ENCODE measurements at places on chromosomes 6 and 20. TPM values are rescaled to one million over a fixed set of nuclear protein-coding genes. Genes with fewer than 3 reads are reported as not detected.

DNA sequence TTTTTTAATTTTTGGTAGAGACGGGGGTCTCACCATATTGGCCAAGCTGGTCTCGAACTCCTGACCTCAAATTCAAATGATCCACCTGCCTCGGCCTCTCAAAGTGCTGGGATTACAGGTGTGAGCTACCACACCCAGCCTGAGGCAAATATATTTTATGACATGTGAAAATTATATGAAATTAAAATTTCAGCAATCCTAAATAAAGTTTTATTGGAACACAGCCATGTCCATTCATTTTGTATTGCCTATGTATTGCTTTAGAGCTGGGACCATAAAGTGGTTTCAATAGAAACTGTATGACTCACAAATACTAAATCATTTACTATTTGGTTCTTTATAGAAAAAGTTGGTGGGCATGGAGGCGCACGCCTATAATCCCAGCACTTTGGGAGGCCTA is 32.0 kb upstream of the GCM1 start:
- DNase-seq = no peak

The LCA5 gene
- total RNA-seq = 0.81 TPM

DNA sequence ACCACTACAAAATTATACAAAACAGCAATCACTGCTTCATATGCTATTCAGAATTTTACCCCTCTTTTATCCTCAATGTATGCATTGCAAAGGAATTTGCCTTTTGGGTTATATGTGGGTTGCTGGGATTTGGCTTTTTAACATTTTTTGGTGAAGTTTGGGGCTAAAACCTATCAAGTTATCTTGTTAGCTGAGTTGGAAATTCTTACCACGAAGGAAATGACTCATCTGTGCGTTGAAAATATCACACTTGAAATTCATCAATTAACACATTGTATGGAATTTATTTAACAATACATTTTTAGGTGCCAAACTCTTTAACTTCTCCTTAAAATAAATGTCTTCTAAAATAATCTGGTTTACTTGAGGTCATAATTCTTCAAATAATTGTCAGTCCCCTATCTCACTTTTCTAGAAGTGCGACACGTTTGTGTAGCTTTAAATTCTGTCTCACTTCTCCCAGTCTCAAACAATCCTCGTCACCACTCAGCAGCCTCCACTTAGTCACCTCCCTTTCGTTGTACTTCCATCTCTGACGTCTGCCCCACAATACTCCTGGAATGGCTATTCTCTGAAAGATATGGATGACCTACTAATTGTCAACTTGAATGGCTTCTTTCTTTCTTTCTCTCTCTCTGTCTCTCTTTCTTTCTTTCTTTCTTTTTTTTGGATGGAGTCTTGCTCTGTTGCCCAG is 88.5 kb downstream of the PHACTR1 start:
- DNase-seq = no peak

DNA sequence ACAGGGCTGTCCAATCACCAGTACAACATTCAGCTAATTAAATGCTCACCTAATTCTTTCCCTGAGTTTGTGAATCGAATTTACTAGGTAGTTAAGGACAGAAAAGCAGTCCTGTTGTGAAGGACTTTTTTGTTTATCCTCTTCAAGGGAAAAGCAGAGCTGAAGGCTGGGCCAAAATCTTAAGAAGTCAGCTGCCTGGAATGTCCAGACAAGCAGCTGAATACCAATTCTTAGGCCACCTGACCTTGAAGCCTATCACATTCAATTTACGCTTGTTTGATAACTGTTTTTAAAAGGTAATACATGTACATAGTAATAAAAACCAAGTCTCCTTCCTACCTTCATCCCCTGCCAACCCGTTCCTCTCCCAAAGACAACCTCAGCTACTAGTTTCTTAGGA is 56.4 kb downstream of the UQCC1 start:
- DNase-seq = no peak

The CD109 gene
- total RNA-seq = 22.1 TPM

- DNase-seq = no peak
Observed at GRCh38 chr6:168214586-168215104, 104.9 kb downstream of the DACT2 start.

DNA sequence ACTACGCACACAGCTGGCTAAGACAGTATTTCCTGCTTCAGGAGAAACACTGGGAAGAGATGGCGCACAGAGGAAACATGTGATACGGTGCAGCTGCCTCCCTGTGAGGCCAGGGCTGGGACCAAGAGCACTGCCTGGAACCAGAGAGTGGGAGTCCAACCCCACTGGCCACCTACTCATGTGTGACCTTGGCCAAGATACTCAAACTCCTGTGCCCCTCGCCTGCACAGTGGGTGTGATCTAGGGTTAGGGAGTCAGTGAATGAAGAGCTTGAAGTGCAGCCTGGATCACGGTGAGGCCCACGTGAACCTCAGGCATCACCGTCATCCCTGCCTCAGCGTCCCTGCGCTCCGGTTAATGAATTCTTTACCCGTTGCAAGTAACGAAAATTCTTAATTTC is 41.7 kb upstream of the MPC1 start:
- no peak for DNase-seq

GRCh38 chr20:37598100-37598543 is 70.4 kb upstream of the BLCAP start:
- DNase-seq = no peak

The PMEPA1 gene
- 1.9 TPM for total RNA-seq

The MLIP gene
- not detected for total RNA-seq

The CLPSL2 gene
- total RNA-seq = not detected

The SYNDIG1 gene
- under 0.01 TPM for total RNA-seq

DNA sequence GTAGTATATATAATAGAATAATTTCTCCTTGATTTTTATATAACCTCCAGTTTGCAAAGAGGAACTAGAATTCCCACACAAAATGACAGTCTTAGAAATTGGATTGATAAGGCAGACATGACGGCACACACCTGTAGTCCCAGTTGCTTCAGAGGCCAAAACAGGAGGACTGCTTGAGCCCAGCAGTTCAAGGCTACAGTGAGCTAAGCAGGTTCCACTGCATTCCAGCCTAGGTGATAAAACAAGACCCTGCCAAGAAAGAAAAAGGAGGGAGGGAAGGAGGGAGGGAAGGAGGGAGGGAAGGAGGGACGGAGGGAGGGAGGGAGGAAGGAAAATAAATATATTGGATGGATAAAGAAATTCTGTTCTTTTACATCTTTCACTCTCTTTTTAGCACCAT is 77.6 kb upstream of the SASH1 start:
- DNase-seq = no peak

DNA sequence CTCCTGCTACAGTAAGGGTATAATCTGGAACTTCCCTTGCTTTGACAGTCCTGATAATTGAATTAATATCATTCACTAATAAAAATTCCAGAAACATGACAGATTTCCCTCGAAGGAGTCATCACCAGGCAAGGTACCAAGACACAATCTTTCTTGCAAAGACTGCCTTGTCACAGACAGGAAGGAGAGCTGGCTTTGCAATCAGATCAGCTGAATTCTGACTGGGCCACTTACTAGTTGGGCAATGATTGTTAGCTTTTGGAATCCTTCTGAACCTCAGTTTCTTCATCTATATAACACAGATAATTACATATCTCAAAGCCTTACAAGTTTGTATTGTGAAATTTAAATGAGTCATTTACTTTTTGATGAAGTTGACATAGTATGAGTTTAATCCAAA is 344.2 kb downstream of the RFPL4B start:
- DNase-seq = no peak

The ZSCAN23 gene
- 2.2 TPM for total RNA-seq

DNA sequence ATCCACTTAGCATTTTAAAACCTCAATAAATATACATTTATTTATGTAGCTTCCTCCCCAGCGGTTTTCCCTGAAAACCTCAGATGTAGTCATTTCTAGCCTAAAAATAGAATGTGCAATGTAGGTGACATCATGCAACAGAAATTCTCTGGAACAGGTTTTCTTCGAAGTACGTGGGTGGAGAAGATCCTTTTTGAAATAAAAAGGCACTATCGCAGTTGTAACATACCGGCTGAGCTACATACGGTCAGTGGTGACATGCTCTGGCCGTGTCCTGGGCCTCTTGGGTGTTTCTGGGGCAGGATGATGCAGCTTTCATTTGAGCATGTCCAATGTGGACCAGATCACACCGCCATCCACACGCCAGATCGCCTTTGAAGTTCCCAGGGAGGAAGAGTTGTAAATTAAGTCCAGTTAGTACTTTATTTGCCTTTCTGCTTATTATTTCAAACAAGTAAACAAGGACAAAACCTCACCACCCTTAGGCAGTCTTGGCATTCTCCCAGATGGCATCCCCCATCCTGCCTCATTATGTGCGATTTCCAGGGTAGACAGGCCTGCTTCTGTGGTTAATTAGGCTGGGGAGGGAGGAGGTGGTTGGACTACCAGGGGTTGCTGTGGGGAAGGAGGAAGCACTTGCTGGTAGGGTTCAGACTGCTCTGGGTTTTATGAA is 109.5 kb upstream of the CLDN20 start:
- DNase-seq = no peak

The PKIB gene
- not detected for total RNA-seq

GRCh38 chr6:109794201-109794923 is 103.3 kb downstream of the FIG4 start:
- DNase-seq = no peak

GRCh38 chr6:42292004-42292740 is 74.5 kb upstream of the MRPS10 start:
- DNase-seq = no peak

GRCh38 chr6:76856065-76856464 is 607.2 kb downstream of the HTR1B start:
- no peak for DNase-seq

The MAP3K7 gene
- 12.9 TPM for total RNA-seq

DNA sequence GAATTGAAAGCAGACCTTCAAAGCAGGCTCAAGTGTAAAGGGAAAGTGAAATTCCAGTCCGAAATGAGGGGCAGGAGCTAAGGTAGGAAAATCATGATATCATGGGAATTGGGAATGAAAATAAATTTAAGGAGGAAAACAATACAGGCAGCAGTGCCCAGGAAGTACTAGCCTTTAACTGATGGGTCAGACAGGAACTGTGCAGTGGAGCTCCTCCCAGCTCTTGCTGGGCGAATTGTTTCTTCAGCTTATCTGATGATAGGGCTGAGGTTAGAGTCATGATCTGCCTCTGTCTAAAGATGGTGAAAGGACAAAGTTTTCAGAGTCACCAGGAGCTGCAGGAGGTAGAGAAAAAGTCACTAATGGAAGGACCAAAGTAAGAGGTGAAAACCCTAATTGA is 457.9 kb upstream of the PTCHD4 start:
- DNase-seq = no peak

GRCh38 chr6:12613811-12614210 is 102.8 kb upstream of the PHACTR1 start:
- no peak for DNase-seq

- DNase-seq = peak; percentile 93
Observed at GRCh38 chr20:34312544-34313217, 9.5 kb upstream of the AHCY start.

The VSTM2L gene
- not detected for total RNA-seq

- DNase-seq = no peak
Observed at GRCh38 chr6:14440215-14440910, 322.8 kb downstream of the CD83 start.

The HLA-DRA gene
- total RNA-seq = 969 TPM

DNA sequence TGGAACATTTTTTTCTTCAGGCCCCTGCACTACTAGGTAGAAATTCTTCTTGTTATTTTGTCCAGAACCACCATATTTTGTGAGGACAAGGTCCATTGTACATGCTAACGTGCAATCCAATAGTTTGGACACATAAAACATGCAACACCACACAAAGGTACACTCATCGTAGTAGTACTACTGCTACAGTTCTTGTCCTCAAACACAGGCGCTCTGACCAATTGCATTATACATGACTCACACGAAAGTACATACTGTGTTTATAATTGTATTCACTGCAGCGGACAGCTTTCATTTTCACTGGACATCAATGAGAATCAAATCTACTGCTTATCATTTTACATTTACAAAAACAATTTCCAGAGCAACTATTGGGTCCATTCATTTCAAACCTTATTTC is 15.3 kb upstream of the SMLR1 start:
- no peak for DNase-seq

DNA sequence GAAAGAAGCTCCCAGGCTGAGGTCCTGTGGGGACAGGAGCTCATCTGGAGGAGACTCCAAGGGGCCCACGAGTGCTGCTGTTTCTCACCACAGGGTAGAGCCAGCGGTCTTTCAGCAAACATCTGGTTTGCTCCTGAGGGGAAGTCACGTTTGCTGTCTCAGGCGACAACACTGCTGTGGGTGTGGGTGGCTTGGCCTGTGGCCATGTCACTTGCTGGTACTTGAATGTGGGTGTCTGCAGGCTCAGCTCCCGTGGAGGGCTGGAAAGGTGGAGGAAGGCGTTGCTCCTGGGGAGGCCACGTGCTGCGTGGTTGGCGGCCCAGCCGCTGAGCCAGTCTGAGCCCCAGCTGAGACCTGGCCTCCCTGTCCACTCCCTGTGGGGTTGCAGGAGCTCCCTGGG is 52.8 kb upstream of the MPC1 start:
- no peak for DNase-seq

GRCh38 chr6:108903796-108904195 is 55.6 kb downstream of the ARMC2 start:
- no peak for DNase-seq

GRCh38 chr6:56024931-56025330 is 149.5 kb upstream of the BMP5 start:
- DNase-seq = no peak

- DNase-seq = no peak
Observed at GRCh38 chr6:147298461-147298860, 94.2 kb downstream of the STXBP5 start.

The AGER gene
- total RNA-seq = 0.81 TPM

DNA sequence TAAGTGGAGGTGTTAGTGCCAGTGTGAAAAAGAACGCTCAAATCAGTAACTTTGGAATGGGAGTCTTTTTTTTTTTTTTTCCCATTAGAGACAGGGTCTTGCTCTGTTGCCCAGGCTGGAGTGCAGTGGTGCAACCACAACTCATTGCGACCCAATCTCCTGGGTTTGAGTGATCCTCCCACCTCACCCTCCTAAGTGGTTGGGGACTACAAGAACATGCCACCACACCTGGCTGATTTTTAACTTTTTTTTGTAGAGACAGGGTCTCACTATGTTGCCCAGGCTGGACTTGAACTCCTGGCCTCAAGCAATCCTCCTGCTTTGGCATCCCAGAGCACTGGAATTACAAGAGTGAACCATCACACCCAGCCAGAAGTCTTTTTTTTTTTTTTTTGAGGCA is 19.7 kb downstream of the LATS1 start:
- DNase-seq = no peak

DNA sequence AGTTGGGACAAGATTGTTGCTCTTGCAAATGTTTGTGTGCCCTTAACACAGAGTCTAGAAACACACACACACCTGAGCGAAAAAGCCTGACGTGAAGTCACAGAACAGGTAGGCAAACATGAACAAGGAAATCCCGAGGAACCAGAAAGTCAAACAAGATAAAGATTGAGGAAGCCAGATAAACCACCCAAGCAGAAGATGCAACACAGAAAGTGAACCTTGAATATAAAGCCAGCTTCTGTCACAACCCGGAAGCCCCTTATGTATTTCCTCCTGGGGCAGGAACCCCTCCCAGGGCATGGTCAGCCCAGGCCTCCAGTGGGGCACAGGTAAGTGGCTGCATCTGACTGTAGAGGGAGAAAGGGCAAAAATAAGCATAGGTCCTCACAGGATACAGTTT is 158.2 kb upstream of the SUPT3H start:
- peak; percentile 27 for DNase-seq

Measured in hematopoietic multipotent progenitor cell (in vitro differentiated cells).